MM.1S (cell line): ENCODE measurements at places on chromosomes 11 and 22.

- DNase-seq, result no peak
These were observed 82.6 kb upstream of the MYO18B start for GRCh38 chr22:25659413-25659812.

GRCh38 chr11:125797641-125798040, 9.7 kb downstream of the PATE3 start:
- DNase-seq, result no peak

DNA sequence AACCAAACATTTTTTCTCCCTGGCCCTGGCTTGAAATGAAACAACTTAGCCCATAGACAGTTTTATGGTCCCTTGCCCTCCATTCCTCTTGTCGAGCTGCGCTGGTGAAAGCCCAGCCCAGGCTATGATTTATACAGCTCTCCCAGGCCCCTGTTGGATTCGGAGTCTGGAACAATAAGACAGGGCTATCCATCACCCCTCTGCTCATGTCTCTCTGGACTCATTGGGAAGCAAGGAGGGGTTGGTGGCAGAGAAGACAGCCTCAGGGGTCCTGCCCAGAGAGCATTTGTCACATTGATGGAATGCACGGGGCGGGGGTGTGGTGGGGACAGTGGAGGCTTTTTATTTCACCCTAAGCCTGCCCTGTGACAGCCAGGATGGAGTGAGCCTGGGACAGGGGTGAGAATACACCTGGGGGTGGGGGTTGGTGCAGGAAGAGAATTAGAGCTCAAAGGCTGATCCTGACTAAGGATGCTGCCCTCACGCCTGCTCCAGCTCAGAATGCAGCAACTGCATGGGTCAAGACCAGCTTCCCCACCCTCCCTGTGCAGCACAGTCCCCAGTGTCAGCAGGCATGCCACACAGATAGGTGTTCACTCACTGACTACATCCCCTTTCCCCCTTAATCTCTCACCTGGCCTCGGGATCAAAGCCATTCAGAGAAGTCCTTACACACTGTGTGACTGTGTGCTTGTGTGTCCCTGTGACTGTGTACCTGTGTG, 10.0 kb upstream of the PKNOX2 start:
- DNase-seq, result no peak

- no peak for DNase-seq
These were observed 39.6 kb downstream of the GRAMD4 start for GRCh38 chr22:46659791-46660186.

DNA sequence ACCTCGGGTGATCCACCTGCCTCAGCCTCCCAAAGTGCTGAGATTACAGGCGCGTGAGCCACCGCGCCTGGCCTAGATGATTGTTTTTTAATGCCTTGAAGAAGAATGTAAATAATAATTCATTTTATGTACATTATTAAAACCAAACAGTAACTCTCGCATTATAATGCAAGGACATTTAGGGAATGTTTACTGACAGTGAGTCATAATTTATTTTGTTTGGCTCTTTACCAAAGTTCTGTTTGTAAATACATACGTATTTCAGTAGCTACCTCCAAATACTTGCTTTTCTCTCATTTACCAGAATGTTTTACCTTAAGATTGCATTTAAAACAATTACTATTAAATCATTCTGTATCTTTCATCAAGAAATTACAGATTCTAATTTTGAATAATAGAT, 3.0 kb downstream of the RAB39A start:
- DNase-seq, result no peak

GRCh38 chr11:118614511-118614910, 7.1 kb downstream of the PHLDB1 start:
- DNase-seq, result no peak

- DNase-seq, result no peak
These were observed 154.2 kb downstream of the LARGE1 start for GRCh38 chr22:33766091-33766490.

GRCh38 chr11:66314561-66315497, 2.0 kb downstream of the CD248 start:
- DNase-seq, result no peak

DNA sequence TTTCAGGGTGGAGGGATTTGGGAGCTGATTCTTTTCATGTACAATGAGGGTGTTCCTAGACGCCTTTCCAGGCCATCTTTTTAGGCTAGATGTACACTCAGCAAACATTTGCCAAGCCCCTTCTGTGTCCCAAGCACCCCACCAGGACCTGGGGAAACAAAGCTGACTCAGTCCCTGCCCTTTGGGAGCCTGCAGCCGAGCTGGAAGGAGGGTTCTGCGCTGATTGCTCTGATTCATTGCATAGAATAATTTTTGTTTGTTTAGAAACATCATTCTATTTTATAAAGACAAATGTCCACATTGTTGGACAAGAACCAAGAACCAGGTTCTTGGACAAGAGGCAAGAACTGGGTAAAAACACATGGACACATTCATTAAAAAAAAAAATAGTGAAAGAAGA, 16.7 kb downstream of the TP53AIP1 start:
- no peak for DNase-seq

- DNase-seq, result no peak
These were observed 9.1 kb downstream of the SLC3A2 start for GRCh38 chr11:62889484-62890437.

DNA sequence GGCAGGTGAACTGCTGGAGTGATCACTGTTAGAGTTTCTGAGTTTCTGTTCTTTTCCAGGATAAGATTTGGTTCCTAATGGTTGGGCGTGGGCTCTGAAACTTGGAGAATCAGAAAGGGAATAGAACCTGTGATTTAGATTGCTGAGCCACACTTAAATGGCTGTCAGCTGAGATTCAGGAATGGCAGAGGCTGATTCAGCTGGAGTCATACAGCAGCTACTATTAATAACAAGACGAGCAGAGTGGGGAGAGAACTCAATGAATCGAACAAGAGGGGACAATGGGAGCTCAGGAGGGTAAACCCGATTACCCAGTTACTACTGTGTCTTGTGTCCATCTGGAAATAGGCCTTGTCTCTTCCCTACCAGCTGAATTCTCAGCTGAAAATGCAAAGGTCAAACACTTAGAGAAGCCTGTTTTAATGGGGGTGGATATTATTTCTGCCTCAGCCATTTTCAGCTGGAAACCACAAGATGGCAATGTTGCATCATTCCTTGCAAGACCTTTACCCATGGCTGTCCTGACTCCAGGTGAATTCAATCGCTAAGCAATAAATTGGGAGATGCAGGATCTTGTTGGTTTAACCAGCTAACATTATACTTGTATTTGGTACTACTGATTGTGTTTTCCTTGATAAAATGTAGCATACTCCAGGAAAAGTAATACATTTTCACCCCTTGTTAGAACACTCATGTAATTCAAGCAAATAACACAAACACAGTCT, 104.5 kb upstream of the RAG2 start:
- DNase-seq, result peak; percentile 55
